ENCODE measurements at places on chromosomes 3 and 15.
A peak's percentile ranks its signal among the peaks of the same experiment; 100 is the strongest.

- DNase-seq, result no peak
Measured at GRCh38 chr3:13077431-13078162, 4.4 kb upstream of the IQSEC1 start.

GRCh38 chr15:46317029-46317428, 682.2 kb downstream of the SQOR start:
- DNase-seq, result no peak

DNA sequence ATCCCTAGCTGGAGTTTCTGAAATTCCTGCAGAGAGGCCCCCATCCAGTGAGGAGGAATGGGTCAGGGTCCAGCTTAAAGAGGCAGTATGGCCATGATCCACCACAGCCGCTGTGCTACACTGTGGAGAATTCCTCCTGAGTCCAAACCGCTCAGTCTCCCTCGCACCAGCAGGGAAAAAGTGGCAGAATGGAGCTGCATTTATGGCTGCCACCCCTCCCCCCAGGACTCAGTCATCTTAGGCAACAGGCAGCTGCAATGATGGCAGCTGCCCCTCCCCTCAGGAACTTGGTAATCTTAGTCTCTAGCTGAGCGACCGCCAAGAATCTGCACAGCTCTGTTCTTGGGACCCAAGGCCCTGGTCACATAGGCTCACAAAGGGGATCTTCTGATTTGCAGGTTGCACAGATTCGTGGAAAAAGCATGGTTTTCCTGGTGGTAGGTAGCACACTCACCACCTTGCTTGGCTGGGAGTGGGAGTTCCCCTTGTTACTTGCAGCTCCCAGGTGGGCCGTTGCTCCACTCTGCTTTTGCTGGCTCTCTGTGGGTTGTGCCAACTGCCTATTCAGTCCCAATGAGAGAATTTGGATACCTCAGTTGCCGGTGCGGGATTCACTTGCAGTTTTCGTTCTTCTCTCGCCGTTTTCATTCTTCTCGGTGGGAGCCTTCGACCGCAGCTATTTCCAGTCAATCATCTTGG, 204.1 kb downstream of the STXBP5L start:
- no peak for DNase-seq

DNA sequence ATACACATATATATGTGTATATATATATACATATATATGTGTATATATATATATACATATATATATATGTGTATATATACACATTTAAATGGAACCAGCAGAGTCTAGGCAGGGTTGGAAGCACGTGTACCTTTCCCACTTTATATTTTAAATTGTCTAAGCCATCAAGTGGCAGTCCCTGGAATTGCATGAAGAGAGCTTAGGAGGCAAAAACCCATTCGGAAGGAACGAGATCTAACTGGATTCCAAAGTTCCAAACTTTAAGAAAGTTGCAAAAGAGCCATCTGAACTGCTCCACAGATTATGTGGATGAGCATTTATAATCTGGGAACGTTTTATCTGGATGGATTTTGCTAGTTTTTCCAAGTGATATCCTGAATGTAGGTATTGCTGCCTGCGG, 186.5 kb downstream of the FOXP1 start:
- DNase-seq, result no peak

GRCh38 chr15:66711862-66712261, 9.8 kb downstream of the SMAD6 start:
- DNase-seq, result no peak

GRCh38 chr3:112132975-112133448, at the start of gene GCSAM:
TSS of gene GCSAM (minus strand) at chr3:112133248. CDS start at chr3:112133120, 128 bp downstream.
- DNase-seq, result no peak

GRCh38 chr3:153103406-153103945, 58.5 kb upstream of the RAP2B start:
- no peak for DNase-seq

DNA sequence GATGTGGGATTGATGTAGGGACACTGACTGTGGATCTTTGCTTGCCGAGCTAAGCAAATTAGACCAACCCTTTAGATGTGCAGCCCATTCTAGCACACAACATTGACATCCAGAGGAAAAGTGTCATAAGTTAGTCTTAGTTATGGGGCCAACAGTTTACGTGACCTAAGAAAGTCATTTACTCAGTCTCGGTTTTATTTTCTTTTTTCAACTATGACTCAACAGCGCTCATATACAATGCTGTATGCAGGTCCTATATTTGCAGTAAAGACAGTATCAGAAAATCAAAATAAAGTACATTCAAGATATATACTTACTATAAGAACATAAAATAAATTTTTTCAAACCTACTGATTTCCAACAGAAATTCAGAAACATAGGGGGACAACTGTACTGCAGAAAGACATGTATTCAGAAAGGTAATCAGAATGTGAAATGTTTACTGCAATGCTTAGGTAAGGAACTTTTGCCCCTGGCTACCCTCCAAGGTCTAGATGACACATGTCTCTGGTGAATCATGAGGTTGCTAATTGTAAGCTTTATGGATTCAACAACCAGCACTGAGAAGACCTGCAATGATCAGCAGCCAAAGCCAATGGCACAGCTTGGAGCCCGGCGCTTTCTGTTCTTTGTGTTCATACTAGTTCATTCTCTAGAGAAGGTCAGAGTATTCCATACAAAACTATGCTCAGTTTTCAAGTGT, 317.5 kb upstream of the CNTN6 start:
- DNase-seq, result no peak

DNA sequence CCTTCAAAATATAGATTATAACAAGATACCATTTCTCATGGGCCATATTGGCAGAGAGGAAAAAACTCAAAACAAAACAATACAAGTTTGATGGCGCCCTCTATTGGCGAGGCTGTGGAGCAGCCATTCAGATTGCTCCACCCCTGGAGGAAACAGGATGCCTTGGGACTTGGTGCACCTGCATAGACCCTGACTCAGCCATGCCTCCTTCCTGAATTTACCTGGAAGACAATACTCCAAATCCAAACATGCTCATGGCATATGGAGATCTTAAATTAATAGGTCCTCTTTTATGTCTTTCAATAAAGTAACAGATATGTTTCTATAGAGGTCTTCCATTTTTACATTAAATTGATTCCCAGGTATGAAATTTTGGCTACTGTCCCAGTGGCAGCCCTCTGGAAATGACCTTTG, 90.0 kb downstream of the APBA2 start:
- DNase-seq, result peak; percentile 44

GRCh38 chr15:32679298-32679690, 37.8 kb downstream of the SCG5 start:
- no peak for DNase-seq

- no peak for DNase-seq
Measured at GRCh38 chr3:113654310-113654709, 42.1 kb downstream of the USF3 start.

- DNase-seq, result peak; percentile 27
Measured at GRCh38 chr3:192851821-192852372, 65.8 kb downstream of the MB21D2 start.

DNA sequence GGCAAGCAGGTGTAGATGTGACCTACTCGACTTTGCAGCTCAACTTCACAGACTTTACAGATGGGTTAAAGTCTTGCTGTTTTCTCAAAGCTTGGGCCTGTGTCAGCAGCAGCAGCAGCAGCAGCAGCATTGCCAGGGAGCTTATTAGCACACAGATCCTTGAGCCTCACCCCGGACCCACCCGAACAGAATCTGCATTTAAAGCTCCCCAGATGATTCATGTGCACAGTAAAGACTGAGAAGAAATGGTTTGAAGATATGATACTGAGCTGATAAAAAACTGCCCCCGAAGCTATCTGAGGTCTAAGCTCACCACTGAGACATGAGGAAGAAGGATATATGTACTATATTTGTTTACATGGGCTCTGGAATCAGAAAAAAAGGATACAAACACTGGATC, 231.7 kb downstream of the ARPP21 start:
- DNase-seq, result no peak

DNA sequence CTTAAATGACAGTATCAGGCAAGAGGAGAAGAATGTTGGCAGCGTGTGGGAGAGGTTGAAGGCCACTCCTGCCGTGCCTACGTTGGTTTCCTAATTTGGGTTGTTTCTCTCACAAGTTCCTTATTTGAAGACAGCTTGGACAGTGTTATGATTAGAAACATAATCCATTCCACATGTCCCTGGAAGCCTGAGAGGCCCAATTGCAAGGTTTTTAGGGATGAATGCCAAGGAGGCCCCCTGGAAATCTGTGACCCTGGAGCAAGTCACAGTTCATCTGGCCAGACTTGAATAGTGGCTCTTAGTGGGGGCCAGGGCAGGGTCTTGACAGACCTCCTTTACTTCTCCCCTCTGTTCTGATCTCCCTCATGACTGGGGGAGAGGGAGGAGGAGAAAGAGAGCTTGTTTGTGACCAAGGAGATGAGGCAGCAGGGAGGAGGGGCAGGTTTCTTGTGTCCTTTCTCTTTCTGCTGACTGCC, 584.4 kb upstream of the TBL1XR1 start:
- peak; percentile 48 for DNase-seq

- DNase-seq, result no peak
Measured at GRCh38 chr3:14234251-14235002, 55.8 kb downstream of the LSM3 start.

DNA sequence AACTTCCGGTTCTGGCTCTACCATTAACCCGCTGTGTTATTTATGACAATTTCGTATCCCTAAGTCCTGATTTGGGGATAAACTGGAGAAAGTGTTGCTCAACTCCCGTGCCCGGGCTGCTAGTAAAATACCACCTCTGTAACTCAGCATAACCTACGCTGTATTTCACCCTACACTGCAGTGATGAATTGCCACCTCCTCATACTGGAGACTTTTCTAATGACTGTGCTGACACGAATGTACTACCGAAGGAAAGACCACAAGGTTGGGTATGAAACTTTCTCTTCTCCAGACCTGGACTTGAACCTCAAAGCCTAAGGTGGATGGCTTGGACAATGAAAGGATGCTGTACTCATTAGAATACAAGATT, 16.5 kb downstream of the SLC51A start:
- no peak for DNase-seq

DNA sequence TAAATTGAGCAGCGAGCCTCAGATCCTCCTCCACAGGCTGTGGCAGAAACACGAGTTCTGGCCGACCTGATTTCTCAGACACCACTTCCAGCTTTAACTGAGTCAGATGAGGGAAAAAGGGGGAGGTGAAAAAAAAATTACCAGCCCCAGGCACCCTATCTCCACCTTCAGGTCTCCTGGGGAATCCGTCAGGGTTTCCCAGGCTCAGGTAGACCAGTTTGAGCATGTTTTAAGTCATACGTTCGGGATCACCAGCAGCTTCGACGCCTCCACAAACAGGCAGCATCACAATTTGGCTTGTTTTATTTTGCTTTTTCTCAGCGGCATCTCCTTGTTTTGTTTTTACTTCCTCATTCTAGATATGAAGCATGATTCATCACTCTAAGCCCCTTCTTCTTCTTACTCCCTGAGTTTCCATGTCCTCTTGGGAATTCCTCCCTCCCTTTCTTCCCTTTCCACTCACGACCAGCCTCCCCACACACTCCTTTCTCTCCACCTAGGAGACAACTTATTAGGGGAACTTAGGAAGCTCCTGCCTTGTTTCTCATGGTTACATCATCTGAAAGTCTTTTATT, 190.1 kb downstream of the ZNF621 start:
- no peak for DNase-seq

- no peak for DNase-seq
Measured at GRCh38 chr3:191549357-191549756, 88.4 kb downstream of the PYDC2 start.

GRCh38 chr3:177470197-177470941, 273.1 kb upstream of the TBL1XR1 start:
- no peak for DNase-seq

- DNase-seq, result no peak
Measured at GRCh38 chr3:126617571-126617970, 37.4 kb downstream of the TXNRD3 start.

DNA sequence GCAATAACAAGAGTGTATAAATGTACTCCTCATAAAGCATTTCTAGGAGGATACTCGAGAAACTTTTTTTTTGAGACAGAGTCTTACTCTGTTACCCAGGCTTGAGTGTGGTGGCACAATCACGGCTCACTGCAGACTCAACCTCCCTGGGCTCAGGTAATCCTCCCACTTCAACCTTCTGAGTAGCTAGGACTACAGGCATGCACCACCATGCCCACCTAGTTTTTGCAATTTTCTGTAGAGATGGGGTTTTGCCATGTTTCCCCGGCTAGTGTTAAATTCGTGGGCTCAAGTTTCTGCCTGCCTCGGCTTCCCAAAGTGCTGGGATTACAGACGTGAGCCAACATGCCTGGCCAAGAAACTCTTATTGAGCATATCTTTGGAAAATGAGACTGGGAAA, 59.1 kb upstream of the PHLDB2 start:
- DNase-seq, result no peak

- peak; percentile 3 for DNase-seq
Measured at GRCh38 chr3:3707858-3708768, 91.1 kb upstream of the LRRN1 start.

- DNase-seq, result no peak
Measured at GRCh38 chr3:55185380-55185779, 257.5 kb upstream of the LRTM1 start.

- DNase-seq, result no peak
Measured at GRCh38 chr3:14397531-14397930, 4.9 kb upstream of the SLC6A6 start.

GRCh38 chr15:59444081-59444835, 6.3 kb downstream of the FAM81A start:
- DNase-seq, result no peak

GRCh38 chr15:69164807-69165636, 4.6 kb downstream of the GLCE start:
- DNase-seq, result no peak

DNA sequence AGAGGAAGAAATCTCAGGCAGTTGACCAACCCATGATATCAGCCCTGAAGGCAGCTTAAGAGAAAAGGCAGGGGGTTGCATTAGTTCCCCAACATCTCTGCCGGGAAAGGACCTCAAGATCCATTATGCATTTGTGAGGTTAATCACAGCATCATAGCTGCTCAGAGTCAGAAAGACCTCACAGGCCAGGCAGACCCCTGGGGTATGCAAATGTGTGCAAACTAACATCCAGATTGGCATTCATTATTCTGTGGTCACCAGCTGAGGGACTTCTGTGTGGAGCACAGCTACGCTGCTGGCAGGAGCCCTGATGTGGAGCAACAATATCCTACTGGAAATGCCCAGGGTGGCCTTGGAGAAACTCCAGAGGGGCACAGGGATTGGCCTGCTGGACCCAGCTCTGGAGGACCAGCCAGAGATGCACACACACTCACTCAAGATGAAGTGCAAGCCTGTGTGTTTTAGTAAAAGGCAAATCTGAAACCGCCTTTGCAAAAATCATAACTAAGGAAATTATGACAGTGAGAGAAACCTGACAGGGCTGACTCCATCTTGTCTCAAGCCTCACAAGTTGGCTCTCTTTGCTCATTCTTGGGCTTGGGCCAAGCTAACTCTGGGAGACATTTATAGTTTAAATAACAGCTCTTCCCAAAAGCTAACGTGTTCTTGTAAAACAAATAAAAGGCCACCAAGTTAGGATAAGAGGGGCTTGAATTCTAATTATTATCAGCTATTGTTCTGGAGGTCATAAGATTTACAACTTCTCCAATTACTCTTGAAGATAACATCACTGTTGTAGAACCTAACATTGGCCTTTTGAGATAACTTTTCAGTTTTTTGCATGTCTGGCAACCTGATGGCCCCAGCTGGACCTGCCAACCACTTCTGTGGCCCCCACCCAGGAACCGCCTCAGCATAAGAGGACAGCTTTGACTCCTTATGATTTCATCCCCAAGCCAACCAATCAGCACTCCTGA, 257.1 kb downstream of the UACA start:
- DNase-seq, result no peak

All from left kidney (tissue), 8 donors.